ENCODE measurements at places on chromosomes 11 and 22.

DNA sequence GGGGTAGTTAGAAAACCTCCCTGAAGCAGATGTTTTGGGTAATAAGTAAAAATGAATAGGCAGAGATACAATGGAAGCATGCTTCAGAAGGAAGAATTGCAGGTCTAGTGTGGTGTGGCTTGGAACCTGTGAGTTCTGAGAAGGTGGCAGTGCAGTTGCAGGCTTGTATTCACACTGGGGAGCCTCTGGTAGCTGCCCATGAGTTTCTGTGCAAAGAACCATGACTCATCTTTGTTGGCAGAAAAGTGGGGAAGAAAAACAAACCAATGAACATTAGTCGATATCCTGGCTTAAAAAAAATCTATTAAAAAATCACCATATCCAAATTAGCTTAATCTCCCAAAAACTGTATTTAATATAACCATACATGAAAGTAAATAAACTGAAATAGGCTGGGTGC is 232.6 kb downstream of the FAT3 start:
- DNase-seq = no peak

DNA sequence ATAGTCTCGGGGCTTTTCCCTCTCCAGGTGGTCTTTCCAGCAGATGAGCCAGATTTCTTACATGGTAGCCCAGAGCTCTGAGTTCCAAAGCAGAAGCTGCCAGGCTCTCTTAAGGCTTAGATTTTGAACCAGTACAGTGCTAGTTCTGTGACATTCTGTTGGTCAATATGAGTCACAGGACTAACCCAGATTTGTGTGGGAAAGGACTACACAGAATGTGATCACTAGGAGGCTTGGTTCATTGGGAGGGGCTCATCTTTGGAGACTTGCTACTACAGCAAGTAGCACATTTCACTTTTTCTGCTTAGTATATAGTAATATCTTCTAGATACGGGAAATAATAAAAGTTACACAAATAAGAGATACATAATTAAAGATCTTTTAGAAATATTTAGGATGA is 24.1 kb downstream of the RNF214 start:
- DNase-seq = no peak

DNA sequence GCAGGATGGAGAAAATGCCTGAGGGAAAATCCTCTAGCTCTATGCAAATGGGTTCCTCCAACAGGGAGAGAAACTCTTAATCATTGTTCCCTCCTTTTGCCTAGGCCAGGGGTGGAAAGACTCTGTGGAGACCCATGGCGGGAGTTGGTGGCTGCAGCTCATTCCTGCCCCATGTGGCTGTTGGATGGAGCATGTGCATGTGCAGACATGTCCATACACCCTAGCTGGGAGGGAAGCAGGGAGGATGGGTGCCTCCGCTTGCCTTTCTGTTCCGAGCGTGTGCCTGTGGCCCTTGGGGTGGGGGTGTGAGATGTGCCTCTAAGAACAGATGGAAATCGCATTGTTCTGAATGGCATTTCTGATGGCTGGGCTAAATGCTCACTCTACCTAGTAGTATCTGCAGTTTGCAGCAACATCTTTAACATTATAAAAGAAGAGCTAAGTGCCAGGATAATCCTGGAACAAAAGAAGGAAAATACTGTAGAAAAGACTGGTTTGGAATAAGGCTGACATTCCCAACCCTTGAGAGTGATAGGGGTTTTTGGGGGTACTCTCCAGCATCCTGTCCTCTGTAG is 31.7 kb downstream of the METTL15 start:
- DNase-seq = no peak

DNA sequence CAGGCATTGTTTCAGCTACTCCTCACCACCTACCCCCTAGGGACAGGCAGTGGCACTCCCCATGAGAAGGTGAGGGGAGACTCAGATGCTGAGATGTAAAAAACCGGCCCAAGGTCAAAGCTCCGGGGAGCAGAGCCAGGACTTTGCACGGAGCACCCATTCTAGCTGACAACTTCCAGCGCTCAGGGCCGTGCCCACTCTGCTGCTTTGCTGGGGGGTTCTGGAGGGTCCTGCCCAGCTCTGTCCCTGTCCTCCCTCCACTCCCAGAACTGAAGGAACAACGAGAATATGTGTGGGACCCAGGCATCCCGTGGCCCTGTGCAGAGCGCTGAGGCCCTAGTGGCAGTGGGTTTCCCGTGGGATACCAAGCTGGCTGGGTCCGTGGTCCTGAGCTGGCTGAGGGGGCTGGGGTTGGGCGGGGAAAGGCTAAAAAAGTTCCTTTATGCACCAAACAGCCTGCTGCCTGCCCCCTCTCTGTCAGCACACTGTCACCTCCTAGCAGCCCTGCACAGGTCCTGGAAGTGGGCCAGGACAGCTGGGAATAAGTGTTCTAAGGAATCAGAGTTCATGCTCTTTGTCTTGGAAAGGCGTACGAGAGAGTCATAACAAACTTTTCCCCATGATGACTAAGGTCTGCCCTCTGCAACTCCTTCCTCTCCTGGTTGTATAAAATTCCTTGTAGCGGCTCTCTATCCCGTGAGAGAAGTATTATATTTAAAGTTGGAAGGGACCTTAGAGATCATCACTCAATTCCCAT is 1.9 kb downstream of the MS4A10 start:
- peak; percentile 29 for DNase-seq

- DNase-seq = no peak
These were observed 98.3 kb upstream of the TP53AIP1 start for GRCh38 chr11:129040934-129041333.

DNA sequence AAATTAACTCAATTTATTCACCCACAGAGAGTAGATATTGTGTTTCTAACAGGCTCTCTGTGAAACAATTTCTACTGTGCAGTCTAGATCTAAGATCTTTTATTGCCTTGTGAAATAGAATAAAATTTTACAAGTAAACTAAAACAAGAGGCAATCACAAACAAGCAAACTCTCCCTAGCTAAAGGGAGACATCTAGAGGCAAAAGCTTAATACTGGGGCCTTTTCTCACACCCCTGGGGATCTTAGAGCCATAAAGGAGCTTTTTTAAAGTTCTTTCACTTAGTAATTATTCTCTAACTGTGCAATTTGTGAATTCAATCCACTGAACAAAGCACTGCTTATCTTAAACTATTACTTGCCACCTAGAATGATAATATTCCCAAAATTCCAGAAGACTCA is 19.7 kb downstream of the ALG9 start:
- peak; percentile 35 for DNase-seq

- no peak for DNase-seq
These were observed 107.4 kb downstream of the SIK3 start for GRCh38 chr11:116990811-116991210.

GRCh38 chr22:44759430-44760310 is 7.3 kb downstream of the ARHGAP8 start:
- DNase-seq = no peak

- peak; percentile 11 for DNase-seq
These were observed 9.6 kb downstream of the OR52K1 start for GRCh38 chr11:4491878-4492606.

GRCh38 chr22:36463783-36464184 is 17.7 kb downstream of the TXN2 start:
- peak; percentile 80 for DNase-seq

DNA sequence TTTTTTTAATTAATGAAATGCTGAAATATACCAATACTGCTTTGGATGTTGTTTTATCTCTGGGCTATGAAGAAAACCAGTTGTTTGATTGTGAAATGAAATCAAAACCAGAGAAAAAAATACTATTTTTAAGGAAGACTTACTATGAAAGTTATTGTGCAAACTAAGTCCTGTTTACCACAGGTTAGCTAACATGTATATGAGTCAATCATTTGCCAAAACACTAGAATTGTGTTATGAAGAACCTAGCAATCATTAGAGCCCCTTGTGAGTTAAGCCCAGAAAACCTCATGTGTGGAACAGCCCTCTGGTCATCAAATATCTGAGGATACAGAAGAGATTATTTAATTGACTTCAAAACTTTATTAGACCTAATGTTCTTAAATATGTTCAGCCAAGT is 83.7 kb downstream of the FAT3 start:
- DNase-seq = no peak

DNA sequence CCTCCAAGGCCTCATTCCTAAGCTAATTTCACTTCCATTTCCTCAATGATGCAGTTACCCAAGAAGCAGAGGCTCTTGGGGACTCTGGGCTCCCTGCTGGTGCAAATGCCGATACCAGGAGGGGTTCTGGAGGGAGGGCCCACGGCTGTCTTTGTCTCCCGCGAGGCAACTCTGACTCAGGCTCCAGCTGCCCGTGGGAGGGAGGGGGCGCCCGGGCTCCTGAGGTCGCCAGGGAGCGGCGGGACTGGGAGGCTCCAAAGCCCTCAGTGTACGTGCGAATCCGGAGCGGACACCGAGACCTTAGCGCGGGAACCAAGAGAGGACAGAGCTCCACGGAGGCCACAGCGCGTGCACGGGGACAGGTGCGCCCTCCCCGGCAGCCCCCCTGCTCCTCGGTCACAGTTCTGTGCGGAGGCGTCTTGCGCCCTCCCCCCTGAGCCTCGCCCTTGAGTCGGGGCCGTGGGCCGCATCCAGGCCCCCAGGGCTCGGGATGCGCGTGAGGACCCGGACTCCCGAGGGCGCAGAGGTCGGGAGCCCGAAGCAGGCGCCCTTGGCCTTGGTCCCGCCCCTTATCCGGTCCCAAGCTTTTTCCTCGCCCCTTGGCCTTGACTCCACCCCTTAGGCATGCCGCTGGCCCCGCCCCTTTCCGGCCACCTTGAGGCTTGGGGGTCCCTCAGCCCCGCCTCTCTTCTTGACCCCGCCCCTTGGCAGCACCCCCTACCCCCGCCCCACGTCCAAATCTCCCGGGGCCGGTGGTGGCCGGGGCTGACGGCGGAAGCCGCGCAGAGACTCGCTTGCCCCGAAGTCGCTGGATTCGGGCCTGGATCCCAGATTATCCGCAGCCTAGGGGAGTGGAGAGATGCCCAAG is 4.7 kb upstream of the SHISA8 start:
- no peak for DNase-seq

DNA sequence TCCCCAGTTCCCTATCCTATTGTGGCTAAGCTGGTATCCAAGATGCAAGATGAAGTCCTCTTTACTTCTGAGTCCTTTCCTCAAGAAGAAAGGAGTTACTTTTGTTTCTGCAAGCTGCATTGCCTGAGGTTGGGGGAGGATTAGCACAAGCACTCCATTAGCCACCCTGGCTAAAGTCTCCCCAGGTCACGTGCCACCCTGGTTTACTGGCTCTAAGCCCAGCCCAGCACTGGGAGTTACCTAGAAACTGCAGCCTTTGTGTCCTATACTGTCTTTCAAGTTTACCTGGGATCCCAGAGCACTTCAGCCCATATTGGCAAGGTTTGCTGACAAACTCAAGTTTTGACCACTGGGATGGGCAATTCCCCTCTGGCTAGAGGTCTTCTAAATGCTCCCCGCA is 78.4 kb upstream of the DBX1 start:
- DNase-seq = no peak

- peak; percentile 93 for DNase-seq
These were observed 39.0 kb upstream of the CD44 start for GRCh38 chr11:35100013-35100383.

DNA sequence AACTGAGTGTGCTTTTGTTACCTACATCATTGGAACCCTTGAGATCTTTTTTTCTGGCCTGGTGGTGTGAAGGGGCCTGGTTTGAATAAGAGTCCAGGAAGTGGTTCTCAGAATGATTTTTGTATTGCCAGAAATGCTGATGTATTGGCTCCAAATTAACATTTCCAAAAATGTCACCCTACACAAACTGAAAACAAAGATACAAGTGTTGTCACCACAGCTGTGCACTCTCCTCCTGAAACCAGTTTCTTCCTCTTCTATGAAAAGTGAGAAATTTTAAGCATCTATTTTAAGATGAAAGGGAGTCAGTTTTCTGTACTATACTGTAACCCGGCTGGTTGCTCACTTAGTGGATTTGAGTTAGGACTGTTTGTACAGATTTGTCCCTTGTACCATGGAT is 218.8 kb downstream of the PGR start:
- DNase-seq = no peak
